HFFc6 (cell line): ENCODE measurements at places on chromosomes 16 and 17. TPM values are rescaled to one million over a fixed set of nuclear protein-coding genes. Genes with fewer than 3 reads are reported as not detected.
A peak's percentile ranks its signal among the peaks of the same experiment; 100 is the strongest.

DNA sequence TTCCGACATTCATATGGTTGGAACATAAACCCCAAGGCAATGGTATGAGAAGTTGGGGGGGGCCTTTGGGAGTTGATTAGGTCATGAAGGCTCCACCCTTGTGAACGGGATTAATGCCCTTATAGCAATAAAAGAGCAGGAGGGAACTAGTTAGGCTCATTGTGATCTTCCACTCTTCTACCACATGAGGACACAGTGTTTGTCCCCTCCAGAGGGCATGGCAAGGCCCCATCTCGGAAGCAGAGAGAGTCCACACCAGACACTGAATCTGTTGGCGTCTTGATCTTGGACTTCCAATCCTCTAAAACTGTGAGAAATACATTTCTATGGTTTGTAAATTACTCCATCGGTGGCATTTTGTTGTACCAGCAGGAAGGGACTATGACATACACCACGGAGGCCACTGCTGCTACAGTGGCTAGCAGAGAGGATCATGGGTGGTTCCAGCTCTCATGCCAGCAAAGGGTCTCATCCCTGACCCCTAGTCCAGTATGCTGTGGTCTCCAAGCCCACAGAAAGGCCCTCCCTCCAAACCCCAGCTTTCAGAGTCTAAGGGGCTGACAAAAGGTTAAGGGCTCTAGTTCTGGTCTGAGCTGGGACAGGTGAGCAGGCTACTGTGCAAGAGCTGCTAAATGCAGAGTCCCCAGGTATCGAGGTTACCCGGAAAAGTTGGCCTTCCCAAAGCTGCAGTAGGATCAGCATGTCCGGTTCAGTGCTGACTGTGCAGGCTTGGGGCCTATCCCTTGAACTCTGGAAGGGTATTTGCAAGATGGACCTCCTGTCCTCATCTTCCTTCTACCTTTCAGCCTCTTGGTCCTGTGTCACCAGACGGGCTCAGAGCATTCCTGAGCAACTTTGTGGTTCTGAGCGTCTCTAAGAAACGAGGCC is 12.2 kb downstream of the CCR7 start:
- H3K27me3 ChIP-seq: peaks cover 9% of the 10 kb centered on the region
- peak overlapping the region; percentile 100 for H3K27ac ChIP-seq
- peak overlapping the region; percentile 88 for H3K4me3 ChIP-seq

DNA sequence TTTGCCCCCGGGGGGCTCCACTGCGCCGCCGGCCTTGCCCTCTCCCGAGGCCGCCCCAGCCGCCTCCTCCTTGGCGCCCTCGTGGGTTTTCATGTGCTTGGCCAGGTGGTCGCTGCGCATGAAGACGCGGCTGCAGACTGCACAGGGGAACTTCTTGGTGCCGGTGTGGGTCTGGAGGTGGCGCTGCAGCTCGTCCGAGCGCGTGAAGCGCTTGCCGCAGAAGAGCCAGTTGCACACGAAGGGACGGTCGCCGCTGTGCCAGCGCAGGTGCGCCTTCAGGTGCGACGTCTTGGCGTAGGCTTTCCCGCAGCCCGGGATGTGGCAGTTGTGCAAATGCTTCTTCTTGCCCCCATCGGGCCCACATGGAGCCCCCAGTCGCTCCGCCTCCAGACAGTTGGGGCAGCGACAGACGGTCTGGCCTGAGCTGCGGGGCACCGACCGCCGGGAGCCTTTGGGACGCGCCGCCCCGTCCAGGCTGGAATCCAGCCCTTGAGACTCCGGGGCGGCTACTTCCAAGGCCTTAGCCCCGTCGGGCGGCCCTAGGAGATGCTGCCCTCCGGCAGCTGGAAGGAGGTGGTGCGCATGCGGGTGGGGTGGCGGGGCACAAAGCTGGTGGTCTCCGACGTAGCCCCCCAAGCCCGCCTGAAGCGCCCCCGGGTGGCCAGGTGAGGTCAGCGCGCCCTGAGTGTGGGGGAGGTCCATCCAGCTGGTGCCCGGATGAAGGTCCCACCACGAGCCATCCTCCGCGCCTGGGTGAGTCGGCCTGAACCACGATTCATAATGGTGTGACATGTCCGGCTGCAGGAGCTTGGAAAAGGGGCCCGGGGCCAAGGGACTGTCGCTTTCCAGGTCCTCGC is 3.4 kb downstream of the SP6 start:
- no peak overlapping the region for H3K27ac ChIP-seq
- peaks cover 10% of the 10 kb centered on the region for H3K27me3 ChIP-seq
- H3K36me3 ChIP-seq: no peaks in the 10 kb centered on the region

DNA sequence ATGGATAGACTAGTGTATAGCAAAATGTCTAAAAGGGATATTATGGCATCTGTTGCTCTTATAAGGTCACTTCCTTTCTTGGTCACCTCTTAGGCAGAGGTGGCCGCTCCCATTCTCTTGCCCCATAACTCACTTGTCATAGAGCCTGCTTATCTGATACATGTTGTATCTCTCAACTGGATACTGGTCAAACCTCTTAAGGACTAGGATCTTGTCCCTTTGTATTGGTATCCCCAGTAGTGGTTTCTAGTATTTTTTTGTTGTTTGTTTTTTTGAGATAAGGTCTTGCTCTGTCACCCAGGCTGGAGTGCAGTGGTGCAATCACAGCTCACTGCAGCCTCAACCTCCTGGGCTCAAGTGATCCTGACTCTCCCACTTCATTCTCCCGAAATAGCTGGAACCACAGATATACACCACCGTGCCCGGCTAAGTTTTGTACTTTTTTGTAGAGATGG is 27.0 kb downstream of the ZSWIM7 start:
- DNase-seq: no peak
- no peak overlapping the region for H3K27ac ChIP-seq
- no peaks in the 10 kb centered on the region for H3K4me1 ChIP-seq
- H3K36me3 ChIP-seq: 0 out of 2 replicates have a peak, but pooled peaks cover 4% of the 10 kb centered on the region
- H3K4me3 ChIP-seq: no peak overlapping the region
- H3K27me3 ChIP-seq: peaks cover 3% of the 10 kb centered on the region

- H3K4me3 ChIP-seq: no peak overlapping the region
- DNase-seq: no peak
- H3K27ac ChIP-seq: no peak overlapping the region
- no peaks in the 10 kb centered on the region for H3K36me3 ChIP-seq
Measured at GRCh38 chr17:38621538-38621937, 15.8 kb upstream of the SRCIN1 start.

- H3K27ac ChIP-seq: no peak overlapping the region
- no peaks in the 10 kb centered on the region for H3K36me3 ChIP-seq
- no peak for DNase-seq
- H3K27me3 ChIP-seq: peaks cover 55% of the 10 kb centered on the region
Measured at GRCh38 chr17:4635823-4636375, 5.6 kb downstream of the ALOX15 start.

PLEKHM1 gene
- total RNA-seq: 34.8 to 41.3 TPM (median 41.1 TPM) in 3 replicates

GRAPL gene
- not detected in 2 replicates for total RNA-seq

TERF2IP gene
- 69.7 to 85.0 TPM (median 82.8 TPM) in 3 replicates for total RNA-seq

ALDH3A1 gene
- total RNA-seq: not detected in 3 replicates
